ENCODE measurements at places on chromosomes 4 and X. TPM values are rescaled to one million over a fixed set of nuclear protein-coding genes. Genes with fewer than 3 reads are reported as not detected.

The WNK3 gene
- 26.7 TPM for total RNA-seq

- no peak for DNase-seq
These were observed 2.0 kb upstream of the HELT start for GRCh38 chr4:185016101-185016940.

DNA sequence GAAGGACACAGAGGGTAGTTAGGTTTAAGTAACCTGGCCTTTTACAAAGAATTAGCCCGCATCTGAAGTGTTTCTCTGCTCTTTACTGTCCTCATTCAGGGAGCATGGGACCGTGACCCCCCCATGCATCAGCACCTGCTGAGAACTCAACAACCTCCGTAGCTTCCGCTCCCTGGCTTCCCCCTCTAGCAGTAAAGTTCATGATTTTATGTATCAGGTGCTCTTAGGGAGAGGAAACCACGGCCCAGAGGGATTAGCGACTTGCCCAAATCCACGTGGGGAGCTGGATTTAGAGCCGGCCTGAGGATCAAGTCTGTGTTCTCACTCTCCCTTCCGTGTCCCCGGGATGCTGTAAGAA lies 284.6 kb upstream of the GATB start:
- DNase-seq, result no peak

The ATP11C gene
- total RNA-seq, result 19.9 TPM

DNA sequence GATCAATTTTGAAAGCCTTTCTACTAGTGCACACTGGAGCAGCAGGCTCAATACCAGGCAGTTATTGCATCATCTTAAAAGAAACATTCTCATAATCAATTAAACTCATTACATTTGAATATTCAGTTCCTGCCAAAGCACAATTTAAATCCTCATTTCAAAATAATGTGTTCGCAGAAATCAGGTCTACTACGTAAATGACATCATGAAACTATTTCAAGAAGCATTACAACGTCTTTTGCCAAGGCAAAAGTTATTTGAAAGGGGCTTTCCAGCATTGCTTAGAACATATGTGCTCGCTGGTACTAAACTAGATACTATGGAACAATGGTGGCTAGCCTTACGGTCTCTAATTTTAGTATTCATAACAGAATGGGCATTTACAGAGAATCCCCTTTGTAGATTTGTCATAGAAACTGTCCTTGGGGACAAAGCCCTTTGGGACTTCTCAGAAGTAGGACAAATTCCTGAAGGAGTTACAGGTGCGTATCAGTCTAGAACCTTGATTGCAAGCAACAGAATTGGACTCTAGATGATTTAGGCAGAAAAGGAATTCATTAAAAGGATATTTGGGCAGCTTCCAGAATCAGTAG lies 27.6 kb upstream of the HUWE1 start:
- no peak for DNase-seq

DNA sequence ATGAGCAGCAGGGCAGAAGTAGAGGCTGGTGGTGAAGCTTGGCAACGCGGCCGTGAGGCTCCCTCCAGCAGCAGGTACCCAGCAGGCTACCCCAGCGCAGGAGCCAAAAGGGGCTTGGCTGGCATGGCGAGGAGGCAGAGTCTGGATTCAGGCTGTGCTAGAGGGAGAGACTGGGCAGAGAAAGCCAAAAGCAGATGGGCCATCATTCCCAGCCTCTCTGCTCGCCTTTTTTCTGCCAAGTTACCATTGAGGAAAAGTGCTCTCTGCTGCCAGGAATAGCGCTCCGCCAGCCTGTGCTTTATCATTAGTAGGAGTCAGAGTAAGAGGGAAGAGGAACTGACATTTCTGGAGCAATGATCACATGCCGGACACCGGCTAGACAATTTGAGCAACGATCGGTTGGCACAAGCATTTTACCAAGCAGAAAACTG lies 28.7 kb upstream of the MAP3K15 start:
- DNase-seq, result no peak

The F8A2 gene
- total RNA-seq, result not detected

The SPON2 gene
- 88.5 TPM for total RNA-seq

DNA sequence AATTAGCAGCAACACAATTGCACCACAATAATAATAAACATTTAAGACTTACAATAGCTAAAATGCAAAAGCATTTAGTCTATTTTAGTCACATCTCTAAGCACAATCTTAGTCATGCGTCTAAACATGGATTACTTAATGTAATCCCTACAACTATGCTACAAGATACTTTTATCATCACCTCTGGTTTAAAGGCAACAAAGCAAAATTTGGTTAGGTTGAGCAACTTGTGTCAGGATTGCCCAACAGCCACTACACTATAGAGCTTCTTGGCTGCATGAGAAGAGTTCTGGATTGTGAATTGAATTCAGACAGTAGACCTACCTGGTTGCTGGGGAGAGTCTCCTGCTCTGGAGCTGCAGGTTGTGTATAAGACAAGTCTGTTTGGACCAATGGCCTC lies 146.5 kb upstream of the PUDP start:
- no peak for DNase-seq

The SSX2 gene
- not detected for total RNA-seq

DNA sequence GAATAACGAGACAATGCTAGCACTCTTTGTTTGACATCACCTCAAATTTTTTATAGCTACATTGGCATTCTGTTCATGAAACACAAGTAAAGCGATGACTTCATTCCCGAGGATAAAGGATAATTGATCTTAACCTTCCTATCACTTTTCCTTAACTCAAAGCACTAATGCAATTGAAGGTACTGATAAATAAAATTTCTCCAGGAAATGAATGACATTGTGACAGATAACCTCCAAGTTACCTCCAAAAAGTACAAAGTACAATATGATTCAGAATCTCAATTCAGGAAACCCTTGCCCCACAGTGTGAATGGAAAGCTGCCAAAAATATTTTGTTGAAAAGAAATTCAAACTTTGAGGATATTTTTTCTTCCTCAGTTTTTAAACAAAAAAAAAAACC lies 1.8 kb downstream of the PRSS12 start:
- no peak for DNase-seq

GRCh38 chr4:54783402-54784110 lies 125.8 kb downstream of the KIT start:
- no peak for DNase-seq

GRCh38 chr4:185405296-185405999 lies 8.8 kb downstream of the ANKRD37 start:
- DNase-seq, result no peak

- no peak for DNase-seq
These were observed 78.2 kb downstream of the SPRY1 start for GRCh38 chr4:123474817-123475216.

The GPR143 gene
- total RNA-seq, result 1.5 TPM

The PGRMC2 gene
- total RNA-seq, result 23.2 TPM

The PDZD4 gene
- total RNA-seq, result 3.5 TPM

DNA sequence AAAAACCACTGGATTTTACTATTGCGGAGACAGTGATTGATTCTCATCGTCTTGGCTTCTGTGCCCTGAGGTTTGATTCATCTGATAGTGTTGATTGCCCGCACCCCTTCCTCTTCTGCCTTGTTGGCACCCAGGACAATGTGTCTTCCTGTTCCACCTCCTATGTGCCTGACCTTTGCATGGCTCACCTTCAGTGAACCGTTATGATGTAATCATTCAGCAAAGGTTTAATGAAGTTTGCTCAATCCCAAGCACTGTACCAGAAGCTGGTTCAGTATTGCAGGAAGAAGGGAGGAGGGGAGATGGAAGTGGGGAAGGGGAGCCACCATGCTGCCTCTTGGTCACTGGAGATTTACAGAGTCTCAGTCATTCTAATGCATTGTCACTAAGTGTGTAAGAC lies 36.3 kb downstream of the PDGFRA start:
- no peak for DNase-seq

Data from ovary (tissue), 10 donors.